ENCODE measurements at places on chromosomes 7 and 10. TPM values are rescaled to one million over a fixed set of nuclear protein-coding genes. Genes with fewer than 3 reads are reported as not detected.

PHKG1 gene
- not detected for total RNA-seq

CRYGN gene
- not detected for total RNA-seq

OSBPL3 gene
- 59.2 TPM for total RNA-seq

ICA1 gene
- total RNA-seq = 25.5 TPM

ITIH2 gene
- not detected for total RNA-seq

UFSP1 gene
- total RNA-seq = 3.4 TPM

LRRC4 gene
- 6.1 TPM for total RNA-seq

KIF20B gene
- 2.5 TPM for total RNA-seq

STMP1 gene
- total RNA-seq = 13.5 TPM

MKI67 gene
- total RNA-seq = 11.5 TPM

POU6F2 gene
- not detected for total RNA-seq

GRID2IP gene
- total RNA-seq = not detected

FANK1 gene
- 6.6 TPM for total RNA-seq

SPDYE2 gene
- not detected for total RNA-seq

CXCL12 gene
- total RNA-seq = 112 TPM

NOBOX gene
- not detected for total RNA-seq

RARRES2 gene
- 305 TPM for total RNA-seq

OR2A12 gene
- total RNA-seq = not detected

MACC1 gene
- 6.9 TPM for total RNA-seq

CTAGE8 gene
- total RNA-seq = 0.98 TPM

POM121L12 gene
- not detected for total RNA-seq

NKX2-3 gene
- total RNA-seq = not detected

PPP1R3C gene
- 26.3 TPM for total RNA-seq

STEAP1 gene
- 24.3 TPM for total RNA-seq

GSTO2 gene
- total RNA-seq = 13.8 TPM

ASB10 gene
- total RNA-seq = not detected

ACBD7 gene
- total RNA-seq = not detected

PRSS2 gene
- total RNA-seq = not detected

GALNT17 gene
- total RNA-seq = 3.9 TPM

AKR1C4 gene
- total RNA-seq = not detected

RUFY2 gene
- total RNA-seq = 24.8 TPM

ADAM8 gene
- total RNA-seq = 11.0 TPM

CC2D2B gene
- total RNA-seq = 2.5 TPM

COG5 gene
- 55.2 TPM for total RNA-seq

IDI2 gene
- not detected for total RNA-seq

HOXA7 gene
- total RNA-seq = 23.8 TPM

GPR26 gene
- not detected for total RNA-seq

TMEM236 gene
- not detected for total RNA-seq

EFCAB10 gene
- not detected for total RNA-seq

CALHM3 gene
- not detected for total RNA-seq

CFAP46 gene
- total RNA-seq = not detected

PRKCQ gene
- 3.7 TPM for total RNA-seq

UPK3BL2 gene
- total RNA-seq = 9.8 TPM

TAS2R3 gene
- total RNA-seq = 1.5 TPM

HTR5A gene
- total RNA-seq = not detected

SYT15 gene
- total RNA-seq = 5.4 TPM

SPOCK2 gene
- 46.9 TPM for total RNA-seq

PLEKHS1 gene
- total RNA-seq = not detected

SYNPO2L gene
- 0.49 TPM for total RNA-seq

MTPN gene
- 55.7 TPM for total RNA-seq

PLAC9 gene
- 61.4 TPM for total RNA-seq

R3HCC1L gene
- total RNA-seq = 12.3 TPM

DENND2A gene
- 17.4 TPM for total RNA-seq

AKR1D1 gene
- not detected for total RNA-seq

ARID5B gene
- 75.9 TPM for total RNA-seq

HKDC1 gene
- total RNA-seq = 2.5 TPM

CYP26C1 gene
- not detected for total RNA-seq

Data from vagina (tissue), 2 donors.